GM23248 (cell line): ENCODE measurements at places on chromosomes 3 and 15.

DNA sequence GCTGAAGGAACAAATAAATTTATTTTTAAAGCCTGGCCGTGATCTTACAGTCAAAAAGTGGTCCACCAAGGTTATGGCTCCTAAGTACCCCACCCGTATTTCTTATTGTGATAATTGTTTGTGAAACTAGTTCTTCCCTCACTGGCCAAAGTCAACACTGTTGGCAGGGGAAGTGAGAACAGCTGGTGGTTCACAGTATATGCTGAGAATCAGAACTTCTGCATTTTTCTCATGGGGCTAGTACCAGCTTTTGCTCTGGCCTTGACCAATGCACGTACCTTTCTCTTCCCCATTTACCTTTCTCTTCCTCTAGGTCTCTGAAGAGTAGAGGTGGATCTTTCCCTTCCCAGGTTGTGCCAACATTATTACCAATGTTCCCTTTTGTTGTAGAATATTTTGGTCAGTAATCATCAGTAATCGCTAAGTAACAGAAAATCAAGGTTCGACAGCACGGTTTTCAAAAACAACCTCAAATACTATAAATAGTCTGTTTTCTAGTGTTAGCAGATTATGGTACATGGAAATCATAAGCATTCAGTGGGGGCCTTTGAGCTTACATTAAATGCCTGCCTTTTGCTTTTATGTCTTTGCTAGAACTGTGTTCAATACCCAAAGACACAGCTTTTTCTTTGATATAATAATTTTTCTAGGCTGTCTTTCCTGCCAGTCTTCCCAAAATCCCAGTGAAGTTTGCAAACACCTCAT lies 268.0 kb downstream of the LPP start:
- DNase-seq, result peak; percentile 38

- DNase-seq, result no peak
Observed at GRCh38 chr3:27540231-27540630, 56.0 kb upstream of the SLC4A7 start.

- DNase-seq, result no peak
Observed at GRCh38 chr3:128269006-128269775, 115.9 kb downstream of the EEFSEC start.

DNA sequence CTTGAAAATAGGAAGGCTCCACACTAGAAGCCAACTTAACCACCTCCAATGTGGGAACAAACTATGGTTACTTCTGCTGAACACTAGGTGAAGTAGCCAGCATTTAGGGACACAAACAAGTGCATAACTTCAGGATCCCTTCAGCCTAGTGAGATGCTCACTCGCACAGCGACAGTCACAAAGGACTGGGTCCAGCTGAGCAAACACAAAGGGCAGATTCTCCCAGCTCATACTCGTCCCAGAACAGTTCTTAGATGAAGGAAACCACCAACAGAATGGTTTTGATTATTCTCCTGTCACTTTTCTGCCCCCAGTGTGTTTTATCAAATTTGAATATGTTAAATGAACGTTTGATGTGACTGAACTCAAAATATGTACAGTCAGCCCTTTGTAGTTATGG lies 201.6 kb downstream of the KCNAB1 start:
- DNase-seq, result no peak

DNA sequence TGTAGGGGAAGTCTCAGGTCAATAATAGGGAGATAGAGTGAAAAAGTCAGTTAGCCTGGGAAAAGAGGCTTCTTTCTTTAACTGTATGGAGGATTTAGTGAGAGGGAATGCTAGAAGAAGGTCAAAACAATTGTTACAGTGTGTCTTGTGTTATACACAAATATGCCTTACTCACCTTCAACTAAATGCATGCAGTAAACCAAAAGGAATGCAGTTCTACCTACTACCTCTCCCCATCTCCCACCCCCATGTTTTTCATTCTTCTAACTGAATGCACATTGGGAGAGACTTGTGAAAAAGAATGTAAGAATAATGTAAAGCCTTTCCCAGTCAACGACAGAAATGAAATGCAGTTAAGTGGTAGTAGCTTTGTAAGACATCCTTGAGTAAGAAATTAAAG lies 33.8 kb downstream of the CCDC66 start:
- peak; percentile 3 for DNase-seq

DNA sequence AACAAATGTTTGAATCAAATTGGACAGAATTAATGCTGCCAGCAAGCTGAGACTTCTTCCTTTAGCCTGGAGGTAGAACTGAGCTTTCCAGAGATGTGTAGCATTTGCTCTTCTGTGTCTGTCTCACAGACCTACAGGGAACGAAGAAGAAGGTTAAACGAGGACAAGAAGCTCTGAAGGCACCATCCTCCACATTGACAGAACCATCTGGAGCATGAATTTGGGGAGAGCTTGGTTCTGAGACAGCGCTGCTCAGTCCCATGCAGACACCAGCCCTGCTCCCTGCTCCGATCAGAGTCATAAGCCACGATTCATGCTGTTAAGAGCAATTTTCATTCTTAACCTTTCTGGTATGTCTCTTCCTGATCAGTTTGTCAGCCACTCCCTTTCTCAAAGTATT lies 7.7 kb upstream of the KY start:
- DNase-seq, result no peak

DNA sequence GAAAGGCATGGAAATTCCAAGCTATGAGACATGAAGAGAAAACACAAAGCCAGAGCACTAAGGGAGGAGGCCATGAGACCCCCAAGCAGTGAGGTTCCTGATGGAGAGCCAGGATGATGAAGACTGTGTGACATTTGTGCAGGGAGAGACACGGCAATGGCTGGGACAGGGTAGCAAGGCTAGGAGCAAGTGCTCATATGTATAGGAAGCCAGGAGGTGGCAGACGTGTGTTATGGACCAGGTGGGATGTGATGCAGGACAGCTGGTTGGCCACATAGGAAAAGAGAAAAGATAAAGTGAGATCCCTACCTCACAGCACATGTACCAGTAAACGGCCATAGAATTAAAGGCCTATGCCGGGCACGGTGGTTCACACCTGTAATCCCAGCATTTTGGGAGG lies 112.7 kb downstream of the APBA2 start:
- no peak for DNase-seq

DNA sequence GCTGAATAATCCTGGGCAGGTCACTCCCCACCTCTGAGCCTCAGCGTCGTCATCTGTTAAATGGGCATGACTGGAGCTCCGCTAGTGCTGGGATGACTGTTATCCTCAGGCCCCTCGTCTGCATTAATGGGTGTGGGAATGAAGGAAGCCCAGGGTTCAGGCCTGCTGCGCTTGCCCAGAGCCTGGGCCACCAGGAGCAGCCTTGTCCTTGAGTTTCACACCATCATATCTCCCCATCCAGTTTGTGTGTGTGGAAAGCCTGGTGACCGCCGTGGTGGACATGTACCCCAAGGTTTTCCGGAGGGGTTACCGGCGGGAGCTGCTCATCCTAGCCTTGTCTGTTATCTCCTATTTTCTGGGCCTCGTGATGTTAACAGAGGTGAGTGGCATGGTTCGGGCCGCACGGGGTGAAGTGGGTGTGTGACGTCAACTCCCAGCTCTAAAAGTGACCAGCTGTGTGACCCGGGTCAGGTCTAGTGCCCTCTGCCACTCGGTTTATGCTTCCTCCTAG lies 63.5 kb upstream of the SLC6A1 start:
- DNase-seq, result no peak

- no peak for DNase-seq
Observed at GRCh38 chr3:108106449-108106848, 15.6 kb upstream of the CD47 start.

GRCh38 chr3:169835533-169835932 lies 22.8 kb upstream of the LRRC34 start:
- peak; percentile 22 for DNase-seq

- DNase-seq, result no peak
Observed at GRCh38 chr3:31399271-31399670, 133.5 kb upstream of the STT3B start.
